ENCODE measurements at places on chromosomes 7 and 10.

- DNase-seq: no peak
These were observed 8.1 kb downstream of the CCDC6 start for GRCh38 chr10:59898125-59898835.

DNA sequence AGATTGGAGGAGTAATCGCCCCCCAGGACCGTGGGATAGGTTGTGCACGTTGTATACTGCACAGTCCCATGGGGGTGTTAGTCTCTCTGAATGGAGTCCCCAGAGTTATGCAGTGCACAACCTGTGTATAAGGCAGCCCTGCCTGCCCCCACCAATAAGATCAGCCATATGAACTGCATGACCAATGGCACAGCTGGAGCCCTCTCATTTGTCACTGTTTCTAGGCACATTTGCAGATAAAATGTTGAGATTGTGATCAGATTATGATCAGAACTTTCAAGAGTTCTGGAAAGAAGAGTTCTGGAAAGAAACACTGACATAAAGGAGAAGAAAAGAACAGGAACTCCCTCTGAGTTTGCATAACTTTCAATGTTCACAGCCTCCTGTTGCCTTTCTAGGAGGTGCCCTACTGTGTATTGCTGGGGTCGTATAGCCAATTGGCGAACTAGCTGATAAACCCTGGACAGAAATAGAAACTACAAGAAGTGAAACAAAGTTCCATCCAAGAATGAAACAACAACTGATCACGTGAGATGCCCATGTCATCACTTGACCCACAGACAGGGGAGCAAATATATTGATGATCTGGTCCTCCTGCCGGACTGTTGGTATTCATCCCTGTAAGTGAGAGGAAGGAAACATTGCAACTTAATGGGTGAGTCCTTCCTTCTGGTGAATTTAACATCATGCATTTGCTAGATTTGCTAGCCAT lies 49.6 kb upstream of the TOMM7 start:
- DNase-seq: no peak

DNA sequence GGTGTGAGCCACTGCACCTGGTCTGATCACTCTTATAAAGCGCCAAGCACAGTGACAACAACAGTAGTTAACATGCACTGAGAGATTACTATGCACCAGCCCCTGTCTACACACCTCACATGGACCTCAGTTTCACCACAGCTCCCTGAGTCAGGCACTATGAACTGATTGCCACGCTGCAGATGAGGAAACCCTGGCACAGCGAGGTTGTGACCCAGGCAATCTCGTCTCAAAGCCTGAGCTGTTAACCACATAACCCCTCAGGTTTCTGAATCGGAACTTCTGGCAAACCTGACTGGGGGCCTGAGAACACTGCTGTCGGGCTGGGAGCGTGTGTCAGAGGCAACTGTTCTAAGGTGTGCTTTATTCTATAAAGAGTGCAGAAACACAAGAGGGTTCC lies 150.8 kb downstream of the RNF216 start:
- peak; percentile 23 for DNase-seq

DNA sequence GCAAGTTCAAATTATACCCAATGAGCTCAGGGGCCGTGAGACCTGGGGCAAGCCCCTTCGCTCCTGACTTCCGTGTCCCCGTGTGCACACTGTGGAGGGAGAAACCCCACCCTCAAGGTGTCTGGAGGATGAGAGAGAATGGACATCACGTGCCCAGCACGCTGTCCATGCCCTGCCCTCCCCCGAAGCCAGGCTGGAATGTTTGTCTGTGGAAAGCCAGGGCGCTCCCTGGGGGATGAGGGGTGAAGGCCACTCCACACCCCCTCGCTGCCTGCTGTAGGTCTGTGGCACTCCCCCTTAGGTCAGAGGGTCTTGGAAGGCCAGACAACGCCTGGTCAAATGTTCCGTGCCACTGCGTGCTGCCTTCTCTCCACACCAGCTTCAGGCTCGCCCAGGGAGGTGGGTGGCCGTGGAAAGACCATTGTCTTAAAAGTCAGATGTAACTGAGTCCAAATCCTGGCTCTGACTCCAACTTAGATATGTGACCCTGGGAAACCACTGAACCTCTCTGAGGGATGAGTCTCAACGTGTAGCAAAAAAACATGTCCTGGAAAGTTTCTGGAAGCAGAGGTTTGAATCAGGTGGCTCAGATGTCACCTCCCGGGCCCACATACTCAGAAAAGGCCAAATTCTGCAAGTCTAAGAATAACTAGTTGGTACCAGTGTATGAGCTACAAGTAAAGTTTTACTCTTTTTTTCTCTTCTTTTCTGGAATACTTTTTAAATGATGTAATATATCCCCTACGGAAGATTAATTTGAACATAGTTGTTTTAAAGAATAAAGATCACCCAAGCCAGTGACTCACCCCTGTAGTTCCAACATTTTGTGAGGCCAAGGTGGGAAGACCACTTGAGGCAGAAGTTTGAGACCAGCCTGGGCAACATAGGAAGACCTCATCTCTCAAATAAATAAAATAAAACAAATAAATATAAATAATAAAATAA lies 24.9 kb downstream of the RCC1L start:
- no peak for DNase-seq

- DNase-seq: no peak
These were observed 3.4 kb upstream of the CTBP2 start for GRCh38 chr10:125163803-125164202.

- DNase-seq: no peak
These were observed 286.3 kb upstream of the CDC14C start for GRCh38 chr7:48638041-48638440.

- no peak for DNase-seq
These were observed 183.5 kb downstream of the POM121L12 start for GRCh38 chr7:53218730-53219504.

DNA sequence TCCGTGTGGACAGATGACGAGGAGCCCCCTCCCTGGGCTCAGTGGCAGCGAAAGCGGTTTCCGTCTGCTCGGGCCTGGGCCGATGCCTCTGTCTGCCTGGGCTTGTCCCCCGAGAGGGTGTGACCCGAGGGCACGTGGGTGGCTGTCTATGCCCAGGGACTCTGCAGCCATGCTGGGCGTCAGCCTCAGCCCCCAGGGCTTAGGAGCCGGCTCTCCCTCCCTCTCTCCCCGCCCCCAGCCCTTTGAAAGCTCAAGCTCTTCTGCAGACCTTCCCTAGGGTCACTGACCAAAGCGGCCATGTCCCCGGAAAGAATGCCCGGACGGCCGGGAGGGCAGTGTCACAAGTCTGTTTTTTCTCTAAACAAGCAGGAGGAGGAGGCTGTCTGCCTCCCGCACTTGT lies 7.1 kb downstream of the MICALL2 start:
- no peak for DNase-seq
